ENCODE measurements at places on chromosomes 4 and X.
A peak's percentile ranks its signal among the peaks of the same experiment; 100 is the strongest.

GRCh38 chr4:186932631-186933187 is 209.1 kb upstream of the FAT1 start:
- no peak for DNase-seq

- DNase-seq, result peak; percentile 23
These were observed 16.0 kb downstream of the MEPE start for GRCh38 chr4:87848622-87849351.

DNA sequence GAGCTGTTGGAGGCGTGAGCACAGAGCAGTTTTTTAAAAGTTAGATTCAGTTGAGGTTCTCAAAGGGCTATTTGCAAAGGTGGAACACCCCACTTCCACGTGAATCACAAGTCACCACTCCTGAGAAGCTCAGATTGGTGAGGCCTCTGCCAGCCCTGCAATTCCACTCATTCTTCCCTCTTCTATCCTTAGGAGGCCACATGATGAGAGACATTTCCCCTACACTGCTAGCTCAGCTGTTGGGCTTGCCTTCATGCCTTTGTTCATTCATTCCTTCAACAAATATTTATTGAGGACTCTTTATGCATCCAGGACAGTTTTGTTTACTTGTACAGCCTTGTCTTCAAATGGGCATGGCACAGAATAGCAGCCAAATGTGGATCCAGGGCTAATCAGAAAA is 3.7 kb downstream of the SRPX2 start:
- no peak for DNase-seq

DNA sequence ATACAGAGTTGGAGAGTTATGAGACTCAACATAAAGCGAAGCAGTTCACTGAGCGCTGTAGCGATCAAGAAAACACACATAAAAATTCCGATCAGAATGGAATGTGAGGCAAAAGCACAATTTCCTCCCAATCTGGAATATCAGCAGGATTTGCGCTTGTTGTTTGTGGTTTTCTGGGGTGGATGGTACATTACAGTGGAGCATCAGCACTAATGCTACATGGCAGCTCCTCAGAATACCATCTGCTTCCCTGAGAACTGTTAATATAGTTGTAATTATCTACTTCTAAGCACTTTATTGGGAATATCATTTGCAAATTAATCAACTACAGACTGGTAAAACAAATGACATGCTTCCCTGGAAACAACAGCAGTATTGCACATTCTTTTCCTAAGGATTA is 324.1 kb upstream of the PPARGC1A start:
- no peak for DNase-seq

DNA sequence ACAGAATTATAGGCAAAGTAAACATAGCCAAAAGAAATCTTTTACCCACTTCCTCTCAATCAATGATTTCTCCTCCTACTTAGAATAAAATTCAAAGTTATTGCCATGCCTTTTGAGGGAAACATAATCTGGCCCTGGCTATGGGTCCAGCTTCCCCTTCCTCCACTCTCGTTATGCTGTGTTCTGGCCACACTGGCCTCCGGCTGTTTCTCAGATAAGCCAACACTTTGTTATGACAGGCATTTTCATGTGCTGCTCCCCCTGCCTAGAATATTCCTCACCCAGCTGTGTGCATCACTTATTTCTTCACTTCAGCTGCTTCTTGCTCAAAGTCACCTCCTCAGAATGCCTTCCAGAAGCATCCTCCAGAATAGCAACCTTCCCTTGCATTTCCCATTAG is 386.6 kb upstream of the AADAT start:
- no peak for DNase-seq

GRCh38 chr4:103029300-103029699 is 9.8 kb upstream of the SLC9B1 start:
- DNase-seq, result no peak

DNA sequence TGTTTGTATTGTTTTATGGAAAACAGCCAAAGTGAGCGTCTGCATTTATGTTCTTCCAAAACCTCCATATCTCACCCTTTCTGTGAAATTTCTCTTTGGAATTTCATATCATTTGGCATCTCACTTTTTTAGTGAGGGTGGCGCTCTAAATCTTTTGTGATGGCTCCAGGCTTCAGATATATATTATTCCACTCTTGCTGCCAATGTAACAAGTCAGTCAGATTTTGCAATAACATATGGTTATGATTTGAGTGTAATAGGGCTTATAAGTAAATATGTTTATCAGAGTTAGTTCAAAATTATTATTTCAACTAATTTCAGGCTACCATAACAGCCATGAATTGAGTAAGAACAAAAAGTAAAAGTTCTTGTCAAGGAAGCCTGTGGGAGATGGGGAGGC is 314.7 kb downstream of the PDGFC start:
- DNase-seq, result no peak

DNA sequence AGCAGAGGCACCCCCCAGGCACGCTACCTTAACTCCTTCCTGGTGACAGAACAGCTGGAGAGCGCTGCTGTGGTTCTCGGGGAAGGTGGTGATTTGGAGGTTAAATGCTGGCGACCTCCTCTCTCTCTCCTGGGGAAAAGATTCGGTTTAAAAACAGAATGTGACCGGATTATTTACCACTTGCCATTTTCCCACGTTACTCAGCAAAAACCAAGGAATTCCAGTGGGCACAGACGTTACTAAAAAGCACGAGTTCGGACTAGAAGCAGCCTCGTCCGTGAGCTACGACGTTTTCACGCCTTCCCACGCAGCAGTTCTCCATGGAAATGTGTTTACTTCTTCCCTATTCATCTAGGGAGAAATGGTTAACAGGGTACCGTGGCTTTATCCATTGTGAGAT is 32.3 kb upstream of the C4orf50 start:
- no peak for DNase-seq

DNA sequence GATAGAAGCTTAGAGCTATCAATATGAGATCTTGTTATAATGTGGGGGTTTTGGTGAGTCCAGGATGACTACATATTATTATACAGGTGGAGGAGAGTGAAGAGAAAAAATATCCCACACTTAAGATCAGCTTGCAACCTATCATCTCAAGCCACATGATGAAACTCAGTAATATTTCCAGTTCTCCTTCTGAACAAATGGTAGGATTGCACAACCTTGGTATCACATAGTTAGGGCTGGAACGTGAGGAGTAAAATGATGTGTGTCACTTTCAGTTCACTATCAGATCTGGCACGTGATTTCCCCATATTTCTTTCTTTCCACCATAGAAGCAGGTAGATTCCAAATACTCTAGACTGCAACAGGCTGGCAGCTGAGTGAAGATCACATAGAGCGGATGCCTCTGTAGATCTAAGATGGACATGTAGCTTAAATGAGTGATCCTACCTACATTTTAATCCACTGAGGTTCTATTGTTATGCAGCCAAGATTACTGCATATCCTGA is 150.6 kb upstream of the ANKRD50 start:
- DNase-seq, result no peak

- DNase-seq, result no peak
These were observed 63.1 kb downstream of the RTL9 start for GRCh38 chrX:110421500-110422455.

- no peak for DNase-seq
These were observed 15.0 kb downstream of the BTK start for GRCh38 chrX:101370888-101371504.

- no peak for DNase-seq
These were observed 328.9 kb downstream of the ARHGAP24 start for GRCh38 chr4:85803856-85804255.

GRCh38 chrX:40933132-40933705 is 152.0 kb upstream of the USP9X start:
- no peak for DNase-seq

DNA sequence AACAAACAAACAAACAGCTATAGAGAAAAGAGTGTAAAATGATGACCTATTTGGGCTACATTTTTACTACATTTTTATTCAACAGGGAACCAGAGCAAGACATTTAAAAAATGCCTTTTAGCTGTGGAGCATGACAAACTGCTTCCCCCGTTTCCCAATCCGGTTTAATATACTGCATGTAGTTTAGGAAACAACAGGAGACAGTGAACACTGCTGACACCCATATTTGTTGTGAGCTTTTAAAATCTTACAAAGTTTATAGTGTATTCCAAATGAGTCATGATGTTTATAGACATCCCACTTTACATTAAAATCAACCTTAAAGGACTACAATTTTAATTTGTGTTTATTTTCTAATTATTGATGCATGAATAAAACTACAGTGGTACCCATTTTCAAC is 1238.3 kb downstream of the TECRL start:
- DNase-seq, result no peak

DNA sequence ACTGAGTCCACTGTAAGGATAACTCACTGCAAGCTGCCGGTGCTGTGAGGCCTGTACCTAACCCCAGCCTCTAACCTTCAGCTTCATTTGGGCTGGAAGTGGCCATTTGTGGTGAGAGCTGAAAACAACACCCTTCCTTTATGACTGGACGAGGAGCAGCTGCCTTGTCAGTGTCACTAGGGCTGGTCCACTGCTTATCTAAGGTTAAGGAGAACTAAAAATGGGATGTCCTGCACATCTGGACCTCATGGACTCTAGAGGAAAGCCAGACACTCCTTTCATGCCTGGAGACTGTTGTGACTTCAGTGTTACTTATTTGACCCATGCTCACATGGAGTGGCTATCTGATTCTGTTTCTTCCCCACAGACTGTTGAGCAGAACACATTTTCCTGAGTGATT is 139.9 kb downstream of the ZNF518B start:
- no peak for DNase-seq

DNA sequence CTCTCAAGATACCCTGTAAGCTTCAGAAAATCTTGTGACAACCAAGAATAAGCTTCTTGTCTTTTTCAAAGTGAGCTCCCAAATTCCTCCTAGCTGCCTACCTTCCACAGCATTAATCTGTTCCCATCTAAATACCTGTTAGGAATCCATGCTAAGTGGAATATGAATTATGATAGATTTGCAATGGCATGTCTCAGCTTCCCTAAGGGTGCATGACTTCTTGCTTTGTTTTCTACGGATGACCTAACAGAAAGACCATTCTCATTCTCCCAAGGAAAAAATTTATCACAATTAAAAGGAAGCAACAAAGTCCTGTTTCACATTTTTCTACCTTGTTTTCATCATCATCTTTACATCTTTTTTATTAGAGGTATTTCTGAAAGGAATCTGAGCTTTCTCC is 532.7 kb downstream of the GRXCR1 start:
- no peak for DNase-seq

- no peak for DNase-seq
These were observed 37.5 kb upstream of the NOCT start for GRCh38 chr4:138978028-138978585.

DNA sequence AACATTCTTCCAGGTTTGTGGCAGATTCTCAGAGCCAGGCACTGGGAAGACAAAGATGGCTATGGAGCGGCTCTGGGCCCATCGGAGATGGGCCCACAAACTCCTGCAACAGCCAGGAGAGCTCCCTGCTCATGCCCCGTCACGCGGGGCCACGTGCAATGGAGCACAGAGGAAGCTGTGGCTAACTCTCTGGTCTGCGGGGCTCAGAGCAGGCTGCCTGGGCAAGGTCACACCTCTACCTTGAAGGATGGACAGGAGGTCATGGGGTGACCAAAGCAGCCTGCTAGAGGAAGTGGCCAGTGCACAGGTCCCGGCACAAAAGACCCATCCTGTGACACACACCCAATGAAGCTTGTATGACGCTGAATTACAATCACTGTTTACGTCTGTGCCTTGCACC is 45.2 kb downstream of the C4orf50 start:
- DNase-seq, result no peak

- DNase-seq, result no peak
These were observed 289.0 kb downstream of the STIM2 start for GRCh38 chr4:27149541-27150212.

DNA sequence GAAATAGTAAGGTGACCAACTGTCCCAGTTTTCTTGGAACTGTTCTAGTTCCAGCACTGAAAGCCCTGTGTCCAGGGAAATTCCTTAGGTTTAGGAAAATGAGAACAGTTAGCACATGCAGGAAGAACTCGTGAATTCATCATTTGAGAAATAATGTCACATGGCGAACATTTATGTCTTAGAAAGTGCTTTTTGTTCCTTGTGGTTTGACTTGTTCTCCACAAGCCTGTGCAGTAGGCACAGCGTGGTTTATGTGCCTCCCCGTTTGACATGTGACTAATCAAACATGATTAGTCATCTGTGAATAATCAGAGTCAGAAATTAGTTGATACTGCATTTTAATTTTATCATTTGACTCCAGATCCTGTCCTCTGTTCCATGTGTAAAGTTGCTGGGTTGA is 556.0 kb upstream of the CPEB2 start:
- no peak for DNase-seq

GRCh38 chr4:184810720-184811119 is 15.0 kb downstream of the ACSL1 start:
- no peak for DNase-seq
